ENCODE measurements at places on chromosomes 1 and 21.

DNA sequence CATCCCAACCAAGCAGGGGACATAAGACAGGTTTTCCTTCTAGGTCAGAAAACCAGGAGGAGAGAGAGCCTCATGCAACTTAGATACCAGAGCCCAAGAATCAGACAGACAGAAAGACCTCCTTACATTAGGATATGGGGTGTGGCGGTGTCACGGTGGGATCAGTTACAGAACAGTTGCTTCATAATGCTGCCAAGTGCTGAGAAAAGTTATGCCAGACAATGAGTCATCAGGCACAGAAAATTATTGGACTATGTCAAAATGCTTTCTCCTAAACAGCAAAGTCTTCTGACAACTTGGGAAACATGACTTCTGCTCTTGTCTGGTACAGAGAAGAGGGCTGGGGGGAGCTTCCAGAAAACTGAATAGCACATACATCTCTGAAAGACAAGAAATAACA lies 1120.2 kb upstream of the TMPRSS15 start:
- DNase-seq = peak; percentile 21

DNA sequence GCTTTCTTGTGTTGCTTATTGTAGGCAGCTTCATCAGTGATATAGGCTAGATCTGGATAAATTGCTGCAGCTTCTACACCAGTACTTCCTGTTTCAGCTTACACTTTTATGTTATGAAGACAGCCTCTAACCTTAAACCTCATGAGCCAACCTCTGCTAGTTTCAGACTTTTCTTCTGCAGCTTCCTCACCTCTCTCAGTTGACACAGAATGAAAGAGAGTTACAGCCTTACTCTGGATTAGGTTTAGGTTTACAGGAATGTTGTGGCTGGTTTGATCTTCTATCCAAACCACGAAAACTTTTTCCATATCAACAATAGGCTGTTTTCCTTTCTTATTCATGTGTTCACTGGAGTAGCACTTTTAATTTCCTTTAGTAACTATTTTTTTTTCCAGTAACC lies 76.9 kb upstream of the RNPC3 start:
- no peak for DNase-seq

GRCh38 chr1:112532064-112532463 lies 23.3 kb downstream of the WNT2B start:
- no peak for DNase-seq

DNA sequence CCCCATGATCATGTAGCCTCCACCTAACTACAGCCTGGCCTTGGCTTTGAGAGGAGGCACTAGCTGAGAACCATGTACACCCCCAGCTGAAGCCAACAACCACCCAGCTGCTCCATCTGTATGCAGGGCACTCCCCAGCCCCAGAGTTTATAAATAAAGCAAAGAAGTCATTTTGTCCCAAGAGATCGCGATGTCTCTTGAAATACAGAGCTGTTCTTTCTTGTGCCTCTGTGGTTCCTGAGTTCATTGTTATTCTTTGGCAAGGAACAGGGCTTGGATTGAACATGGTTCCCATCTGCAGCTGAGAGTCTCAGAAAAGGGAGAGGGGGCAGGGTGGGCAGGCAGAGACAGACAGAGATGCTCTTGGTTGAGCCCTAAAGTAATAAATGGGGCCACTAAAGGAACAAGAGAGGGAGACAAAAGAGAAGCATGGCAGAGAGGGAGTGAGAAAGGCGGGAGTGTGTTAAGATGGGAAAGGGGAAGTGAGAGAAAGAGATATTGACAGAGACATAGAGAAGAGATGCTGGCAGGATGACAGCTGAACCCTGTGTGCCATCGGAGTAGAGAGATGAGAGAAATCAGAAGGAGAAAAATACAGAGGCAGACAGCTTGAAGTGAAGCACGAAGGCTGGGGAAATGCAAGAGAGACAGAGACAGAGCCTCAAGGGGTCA lies 63.3 kb downstream of the TNR start:
- DNase-seq = no peak

GRCh38 chr1:115423776-115424175 lies 85.7 kb upstream of the NGF start:
- DNase-seq = no peak

- DNase-seq = peak; percentile 74
Measured at GRCh38 chr1:47436304-47436978, 1.4 kb upstream of the FOXD2 start.

DNA sequence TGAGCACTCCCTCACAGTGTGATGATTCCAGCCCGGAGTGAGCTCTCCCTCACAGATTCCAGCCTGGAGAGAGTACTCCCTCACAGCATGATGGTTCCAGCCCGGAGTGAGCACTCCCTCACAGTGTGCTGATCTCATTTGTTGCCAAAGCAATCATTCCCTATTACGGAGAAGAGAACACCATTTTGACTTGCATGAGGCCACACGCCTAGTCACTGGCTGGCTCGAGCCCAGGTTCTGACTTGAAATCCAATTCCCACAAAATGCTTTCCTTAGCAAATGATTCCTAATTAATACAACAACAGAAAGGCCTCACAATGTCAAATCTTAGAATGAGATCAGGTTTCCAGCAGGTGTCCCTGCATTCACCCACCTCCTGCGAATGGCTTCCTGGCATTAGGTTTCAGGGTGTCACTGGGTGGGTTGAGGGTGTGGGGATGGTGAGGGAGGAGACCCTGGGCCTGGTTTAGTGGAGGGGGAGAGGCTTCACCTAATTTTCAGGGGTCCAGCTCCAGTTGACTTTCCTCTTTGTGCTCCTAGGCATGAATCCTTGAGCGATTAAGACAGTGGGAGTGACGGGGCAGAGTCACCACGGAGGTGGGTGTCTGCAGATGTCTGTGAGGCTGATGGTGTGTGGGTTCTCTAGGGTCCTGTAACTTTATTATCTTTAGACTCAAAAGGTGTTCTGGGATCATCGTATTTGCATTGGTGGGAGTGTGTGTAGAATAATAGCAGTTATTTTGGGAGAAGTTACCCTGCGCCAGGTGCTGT lies 158.5 kb downstream of the KCNJ6 start:
- DNase-seq = peak; percentile 78

DNA sequence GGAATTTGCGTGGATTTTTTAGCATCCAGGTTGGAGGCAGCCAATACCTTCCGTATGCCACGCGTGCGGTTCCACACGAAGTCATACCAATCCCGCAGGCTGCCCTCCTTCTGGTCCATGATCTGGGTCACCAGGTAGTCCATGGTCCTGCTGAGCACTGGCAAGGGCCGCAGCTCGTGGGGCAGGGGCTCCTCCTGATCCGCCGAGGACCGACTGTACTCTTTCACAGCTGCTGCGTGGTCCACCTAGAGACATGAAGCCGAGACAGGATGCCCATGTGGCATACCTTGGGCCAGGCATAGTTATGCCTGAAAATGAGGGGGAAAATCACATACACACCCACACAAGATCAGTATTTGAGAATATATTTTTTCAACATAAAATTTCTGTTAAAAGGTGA lies 12.1 kb downstream of the MCM3AP start:
- no peak for DNase-seq

- DNase-seq = peak; percentile 75
Measured at GRCh38 chr1:46525253-46525983, 26.0 kb downstream of the KNCN start.

DNA sequence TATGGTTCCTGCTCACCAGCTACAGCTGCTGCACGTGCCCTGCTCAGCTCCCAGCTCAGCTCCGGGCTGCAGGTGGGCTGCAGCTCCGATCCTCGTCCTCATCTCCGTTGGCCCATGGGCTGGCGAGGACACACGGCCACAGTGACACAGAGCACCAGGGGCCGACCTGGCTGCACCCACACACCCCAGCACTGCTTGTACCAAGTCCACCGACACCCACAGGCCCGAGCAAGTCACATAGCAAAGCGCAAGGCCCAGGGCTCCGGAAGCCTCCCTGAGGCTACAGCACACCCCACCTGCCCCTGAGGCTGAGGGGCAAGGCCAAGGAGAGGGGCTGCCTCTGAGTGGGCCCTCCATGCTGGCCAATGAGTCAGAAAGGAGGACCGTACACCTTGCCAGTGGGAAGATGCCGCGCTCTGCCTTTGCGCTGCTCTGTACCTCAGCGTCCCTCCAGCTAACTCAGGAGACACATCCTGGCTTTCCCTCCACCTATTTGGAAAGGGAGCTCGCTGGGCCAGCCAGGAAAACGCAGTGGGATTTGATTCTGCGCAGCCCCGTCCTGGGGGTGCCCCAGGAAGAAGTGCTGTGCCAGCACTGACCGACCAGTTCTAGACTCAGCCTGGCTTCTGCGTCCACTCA lies 124.8 kb downstream of the SIK1 start:
- DNase-seq = no peak

GRCh38 chr1:242454262-242455051 lies 70.0 kb downstream of the PLD5 start:
- peak; percentile 89 for DNase-seq

- peak; percentile 64 for DNase-seq
Measured at GRCh38 chr1:175197531-175197930, 5.0 kb upstream of the KIAA0040 start.

- no peak for DNase-seq
Measured at GRCh38 chr1:26932531-26932930, 11.0 kb downstream of the NUDC start.

DNA sequence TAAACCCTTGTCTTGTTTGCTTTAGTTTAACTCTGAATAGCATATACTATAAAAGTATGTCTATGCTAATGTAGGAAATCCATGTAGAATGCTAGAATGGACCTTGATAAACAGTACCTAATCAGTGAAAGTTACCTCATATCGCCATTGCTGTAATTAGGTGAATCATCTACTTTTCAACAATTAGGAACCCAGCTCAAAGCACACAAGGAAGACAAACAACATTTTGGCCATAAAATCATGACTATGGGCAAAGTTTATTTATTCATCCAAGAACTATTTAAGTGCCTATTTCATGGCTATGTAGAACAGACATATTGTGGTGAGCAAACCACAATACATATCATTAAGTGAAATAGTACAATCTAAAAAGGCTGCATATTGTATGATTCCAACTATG lies 1043.2 kb downstream of the BRINP3 start:
- peak; percentile 88 for DNase-seq

GRCh38 chr1:211340622-211341507 lies 14.2 kb downstream of the TRAF5 start:
- no peak for DNase-seq

GRCh38 chr1:239997515-239998311 lies 94.0 kb upstream of the FMN2 start:
- peak; percentile 58 for DNase-seq

- DNase-seq = no peak
Measured at GRCh38 chr21:25362375-25363267, 244.7 kb downstream of the MRPL39 start.

- DNase-seq = no peak
Measured at GRCh38 chr1:185312361-185313138, 4.5 kb downstream of the IVNS1ABP start.

- DNase-seq = peak; percentile 37
Measured at GRCh38 chr1:14804626-14805025, 206.1 kb downstream of the KAZN start.

- DNase-seq = no peak
Measured at GRCh38 chr1:47616906-47617305, 179.1 kb downstream of the FOXD2 start.

DNA sequence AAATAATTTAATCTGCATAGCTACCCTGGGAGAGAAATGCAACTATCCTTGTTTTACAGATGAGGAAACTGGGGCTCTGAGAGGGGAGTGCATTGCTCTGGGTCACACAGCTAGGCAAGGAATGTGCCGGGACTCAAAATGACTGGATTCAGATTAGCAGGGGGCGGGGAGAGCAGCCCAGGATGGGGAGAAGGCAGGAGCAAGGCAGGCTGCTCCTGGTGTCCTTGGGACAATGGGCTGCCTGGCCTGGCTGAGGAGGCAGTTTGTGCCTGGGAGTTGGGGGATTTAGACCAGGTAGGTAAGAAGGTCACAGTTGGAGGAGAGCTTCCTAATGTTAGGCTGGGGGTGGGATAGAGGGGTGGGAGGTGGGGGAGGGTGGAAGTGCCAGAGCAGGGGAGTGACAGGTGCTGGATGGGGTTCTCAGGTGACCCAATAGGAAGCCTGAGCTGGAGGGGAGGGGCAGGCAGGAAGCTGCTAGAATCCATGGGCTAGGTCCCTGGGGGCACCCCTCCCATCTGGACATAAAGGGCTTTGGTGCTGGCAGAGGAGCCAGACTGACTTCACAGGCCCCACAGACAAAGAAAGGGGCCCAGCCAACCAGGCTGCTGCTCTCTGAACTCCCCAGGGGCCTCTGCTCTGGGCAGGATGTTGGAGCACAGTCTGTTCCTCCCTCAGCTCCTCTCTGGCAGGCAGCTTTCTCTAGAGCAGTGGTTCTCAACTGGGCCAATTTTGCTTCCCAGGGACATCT lies 29.0 kb downstream of the TRIM62 start:
- peak; percentile 95 for DNase-seq

GRCh38 chr1:26858160-26858559 lies 4.8 kb upstream of the SFN start:
- no peak for DNase-seq

DNA sequence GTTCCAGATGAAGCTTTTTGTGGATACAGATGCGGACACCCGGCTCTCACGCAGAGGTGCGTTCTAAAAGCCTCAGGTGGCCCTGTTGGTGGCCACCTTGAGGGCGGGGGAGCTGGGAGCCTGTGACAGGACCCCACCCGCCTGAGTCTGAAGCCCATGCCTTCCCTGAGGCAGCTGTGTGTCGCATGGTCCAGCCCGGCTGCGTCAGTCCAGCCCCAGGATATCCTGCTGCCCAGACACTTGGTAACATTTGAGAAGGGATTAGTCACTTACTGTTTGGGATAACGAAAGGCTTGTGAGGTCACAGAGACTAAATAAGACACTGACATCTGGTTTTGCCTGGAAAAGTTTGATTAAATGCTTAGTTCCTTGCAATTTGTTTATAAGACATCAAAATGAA lies 68.9 kb downstream of the UCK2 start:
- DNase-seq = no peak

GRCh38 chr1:247218121-247218651 lies 37.7 kb upstream of the VN1R5 start:
- DNase-seq = no peak

DNA sequence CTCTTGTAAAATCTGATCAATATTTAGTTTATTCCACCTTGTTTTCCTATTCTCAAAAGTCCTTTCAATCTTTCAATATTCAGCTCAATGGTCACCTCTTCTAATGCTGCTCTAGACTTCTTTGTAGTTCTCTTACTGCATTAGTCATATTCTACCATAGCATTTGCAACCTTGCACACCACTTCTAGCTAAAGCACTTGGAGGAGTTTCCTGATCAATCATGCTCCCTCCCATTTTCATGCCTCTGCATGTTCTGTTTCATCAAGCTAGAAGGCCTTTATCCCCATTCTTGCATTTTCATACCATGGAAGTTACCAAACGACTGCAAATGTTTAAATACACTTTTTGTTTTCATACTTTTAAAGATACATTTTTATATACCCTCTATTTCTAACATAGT lies 72.1 kb downstream of the SLC5A9 start:
- no peak for DNase-seq

DNA sequence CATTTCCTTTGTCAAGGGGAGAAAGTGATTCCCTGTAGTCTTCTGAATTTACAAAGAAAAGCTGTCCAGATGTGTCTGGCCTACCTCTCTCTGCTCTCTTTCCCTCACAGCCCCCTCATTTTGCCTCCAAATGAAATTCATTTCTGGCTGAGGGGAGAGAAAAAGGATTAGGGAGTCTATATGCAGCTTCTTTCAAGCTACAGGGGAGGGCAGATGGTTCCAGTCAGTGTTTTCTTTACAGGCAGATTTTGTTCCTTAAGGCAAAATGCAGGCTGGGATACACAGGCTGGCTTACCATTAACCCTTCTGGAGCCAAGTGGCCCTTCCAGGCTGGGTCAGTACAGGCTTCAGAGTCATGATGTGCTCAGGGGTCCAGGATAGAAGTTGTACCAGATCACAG lies 198.1 kb upstream of the USP24 start:
- no peak for DNase-seq

Measured in NCI-H69 (cell line).